ENCODE measurements at places on chromosomes 7 and 10.
A peak's percentile ranks its signal among the peaks of the same experiment; 100 is the strongest.

- no peak for DNase-seq
- H3K4me1 ChIP-seq, result no peaks in the 10 kb centered on the region
- H3K36me3 ChIP-seq, result no peaks in the 10 kb centered on the region
- no peaks in the 10 kb centered on the region for H3K27me3 ChIP-seq
- H3K27ac ChIP-seq, result no peak overlapping the region
Observed at GRCh38 chr7:41828911-41829310, 126.0 kb upstream of the INHBA start.

- no peaks in the 10 kb centered on the region for H3K27me3 ChIP-seq
- DNase-seq, result no peak
- no peak overlapping the region for H3K4me3 ChIP-seq
- H3K4me1 ChIP-seq, result no peaks in the 10 kb centered on the region
- no peaks in the 10 kb centered on the region for H3K36me3 ChIP-seq
- no peak overlapping the region for H3K27ac ChIP-seq
Observed at GRCh38 chr10:88111294-88111693, 247.9 kb downstream of the PTEN start.

DNA sequence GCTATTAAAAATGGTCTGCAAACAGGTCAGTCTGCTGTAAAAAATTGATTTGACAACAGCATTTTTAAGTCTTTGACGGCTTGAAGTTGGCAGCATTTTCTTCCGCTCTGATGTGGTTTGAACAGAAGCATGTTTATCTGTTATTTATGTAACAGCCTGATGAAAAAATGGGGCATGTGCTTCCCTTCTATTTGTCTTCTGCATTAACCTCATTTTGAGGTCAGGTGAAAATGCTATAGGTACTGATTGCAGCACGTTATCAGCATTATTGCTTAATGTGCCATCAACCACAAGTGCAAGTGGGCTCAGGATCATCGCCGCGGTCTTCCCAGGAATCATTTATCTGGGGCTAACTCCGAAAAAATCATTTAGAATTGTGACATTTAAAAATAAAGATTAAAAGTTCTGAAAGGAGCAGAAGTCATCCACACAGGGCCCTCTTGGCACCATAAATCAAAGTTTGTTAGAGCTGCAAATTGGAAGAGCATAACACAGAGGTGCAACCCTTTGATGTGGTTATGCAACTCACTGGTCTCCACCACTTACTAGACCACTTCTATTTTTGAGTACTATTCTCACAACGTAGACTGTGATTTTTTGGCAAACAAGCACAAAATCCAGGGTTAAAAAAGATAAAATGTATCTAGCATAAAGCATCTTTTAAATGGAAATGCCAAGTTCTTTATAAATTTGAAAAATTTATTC, 307.7 kb downstream of the MDFIC start:
- H3K4me1 ChIP-seq, result no peaks in the 10 kb centered on the region
- no peak overlapping the region for H3K4me3 ChIP-seq
- H3K27ac ChIP-seq, result no peak overlapping the region
- no peak for DNase-seq

- no peak for DNase-seq
- H3K27me3 ChIP-seq, result no peaks in the 10 kb centered on the region
- no peak overlapping the region for H3K4me3 ChIP-seq
- H3K4me1 ChIP-seq, result no peaks in the 10 kb centered on the region
Observed at GRCh38 chr10:120573355-120573754, 116.3 kb downstream of the PLPP4 start.

DNA sequence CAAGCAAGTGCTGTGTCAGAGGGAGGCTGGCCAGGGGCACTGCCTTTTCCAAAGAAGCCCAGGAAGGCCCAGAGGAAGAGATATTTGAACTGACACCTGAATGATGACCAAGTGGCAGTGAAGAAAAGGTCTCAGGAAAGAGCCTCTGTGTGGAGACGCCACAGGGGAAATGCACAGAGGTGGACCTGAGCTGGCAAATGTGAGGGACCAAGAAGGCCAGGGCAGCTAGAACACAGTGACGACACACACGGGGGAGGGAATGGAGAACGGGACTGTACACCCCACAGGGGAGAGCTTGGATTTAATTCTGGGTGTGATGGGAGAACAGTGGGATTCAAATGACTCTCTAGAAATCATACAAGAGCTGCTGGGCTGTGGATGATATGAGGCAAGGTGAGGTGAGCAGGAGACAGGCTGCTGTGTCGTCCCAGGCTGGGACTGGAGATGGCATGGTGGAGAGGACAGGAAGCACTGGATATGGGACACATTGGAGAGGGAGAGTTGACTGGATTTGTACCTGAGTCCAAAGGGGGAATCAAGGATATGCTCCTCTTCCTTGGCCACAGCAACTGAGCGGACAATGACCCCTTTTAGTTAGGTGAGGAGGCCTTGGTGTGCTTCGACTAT, 84.2 kb upstream of the DDC start:
- no peak for DNase-seq
- H3K4me3 ChIP-seq, result no peak overlapping the region
- H3K27me3 ChIP-seq, result no peaks in the 10 kb centered on the region
- H3K36me3 ChIP-seq, result no peaks in the 10 kb centered on the region
- H3K4me1 ChIP-seq, result peaks cover 13% of the 10 kb centered on the region
- H3K27ac ChIP-seq, result no peak overlapping the region

DNA sequence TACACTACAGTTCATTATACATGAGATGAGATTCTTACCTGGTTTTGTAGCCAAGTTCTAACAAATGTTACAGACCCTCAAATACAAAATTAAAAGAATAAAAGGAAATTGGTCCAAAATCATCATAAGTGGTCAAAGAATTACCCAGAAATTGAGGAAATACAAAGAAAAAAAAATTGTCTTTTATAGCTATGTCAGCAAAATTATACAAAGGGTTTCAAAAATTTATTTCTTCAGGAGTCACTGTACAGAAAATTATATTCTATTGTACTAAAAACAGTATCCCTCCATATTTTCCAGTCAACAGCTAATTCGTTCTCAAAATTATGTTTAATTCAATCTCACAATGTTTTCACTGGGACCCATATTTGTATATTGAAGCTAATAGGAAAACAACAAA, 14.3 kb downstream of the PPP1R3A start:
- no peaks in the 10 kb centered on the region for H3K27me3 ChIP-seq
- H3K36me3 ChIP-seq, result no peaks in the 10 kb centered on the region
- DNase-seq, result no peak
- H3K27ac ChIP-seq, result no peak overlapping the region
- no peaks in the 10 kb centered on the region for H3K4me1 ChIP-seq

GRCh38 chr10:11450427-11450826, 161.0 kb downstream of the USP6NL start:
- H3K4me3 ChIP-seq, result no peak overlapping the region
- no peaks in the 10 kb centered on the region for H3K4me1 ChIP-seq
- no peak overlapping the region for H3K27ac ChIP-seq
- no peaks in the 10 kb centered on the region for H3K36me3 ChIP-seq

- peaks cover 82% of the 10 kb centered on the region for H3K4me1 ChIP-seq
- no peaks in the 10 kb centered on the region for H3K27me3 ChIP-seq
- peak; percentile 8 for DNase-seq
- H3K36me3 ChIP-seq, result peaks cover 12% of the 10 kb centered on the region
- H3K27ac ChIP-seq, result peak overlapping the region; percentile 95
- peak overlapping the region; percentile 87 for H3K4me3 ChIP-seq
Observed at GRCh38 chr10:97713826-97714400, 383 bp downstream of the MARVELD1 start.

DNA sequence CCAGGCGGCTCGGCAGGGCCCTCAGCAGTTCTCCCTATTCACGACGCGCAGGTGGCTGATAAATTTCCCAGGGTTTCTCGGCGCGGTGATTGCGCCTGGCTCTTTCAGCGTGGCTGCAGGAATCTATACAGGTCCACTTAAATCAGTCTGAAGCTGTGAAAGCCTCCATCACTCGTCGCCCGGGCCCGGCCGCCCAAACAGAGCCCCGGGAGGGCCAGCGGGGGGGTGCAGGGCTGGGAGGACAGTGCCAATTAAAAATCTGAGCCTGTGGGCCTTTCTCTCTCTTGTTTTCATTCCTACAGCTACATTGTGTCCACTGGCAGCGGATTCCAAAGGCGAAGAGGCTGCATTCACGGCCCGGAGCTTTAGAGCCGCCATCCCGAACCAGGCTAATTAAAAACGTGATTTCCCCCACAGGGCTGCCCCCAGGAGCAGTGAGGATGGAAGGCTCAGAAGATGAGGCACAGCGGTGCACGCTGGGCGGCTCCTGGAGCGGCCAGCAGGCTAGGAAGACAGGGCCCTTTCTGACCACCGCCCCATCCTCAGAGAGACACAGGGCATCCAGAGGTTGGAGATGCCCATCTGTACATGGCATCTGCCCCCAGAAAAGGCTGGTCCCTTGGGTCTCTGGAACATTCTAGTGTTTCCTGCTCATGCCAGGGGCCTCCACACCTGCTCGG, 100.7 kb downstream of the FAM53B start:
- peak overlapping the region; percentile 12 for H3K27ac ChIP-seq
- H3K4me1 ChIP-seq, result peaks cover 100% of the 10 kb centered on the region
- H3K36me3 ChIP-seq, result no peaks in the 10 kb centered on the region
- no peak for DNase-seq

GRCh38 chr10:96374985-96375830, 16.4 kb upstream of the OPALIN start:
- peaks cover 9% of the 10 kb centered on the region for H3K4me1 ChIP-seq
- H3K4me3 ChIP-seq, result peak overlapping the region; percentile 22
- no peak overlapping the region for H3K27ac ChIP-seq
- DNase-seq, result no peak
- peaks cover 81% of the 10 kb centered on the region for H3K27me3 ChIP-seq

DNA sequence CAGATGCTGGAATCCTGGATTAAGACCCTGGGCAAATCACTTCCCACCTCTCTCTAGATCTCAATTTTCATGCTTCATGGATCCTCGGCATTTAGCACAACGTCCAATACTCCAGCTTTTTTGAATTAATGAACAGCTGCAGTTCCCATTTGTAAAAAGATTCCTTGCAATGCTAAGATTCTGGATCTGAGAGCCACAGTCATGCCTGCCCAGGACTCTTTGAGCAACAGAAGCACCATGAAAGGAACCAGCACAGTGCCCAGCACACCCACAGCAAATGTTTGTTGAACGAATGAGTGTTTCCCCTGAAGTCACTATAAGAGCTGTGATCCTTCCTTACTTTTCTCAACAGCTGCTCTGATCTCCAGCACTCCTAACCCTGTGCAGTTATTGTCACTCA, 20.8 kb upstream of the DDIT4 start:
- H3K36me3 ChIP-seq, result no peaks in the 10 kb centered on the region
- no peaks in the 10 kb centered on the region for H3K27me3 ChIP-seq
- no peak overlapping the region for H3K4me3 ChIP-seq

- no peaks in the 10 kb centered on the region for H3K36me3 ChIP-seq
- peaks cover 11% of the 10 kb centered on the region for H3K4me1 ChIP-seq
- no peak overlapping the region for H3K27ac ChIP-seq
- DNase-seq, result no peak
- H3K4me3 ChIP-seq, result no peak overlapping the region
Observed at GRCh38 chr7:30231271-30231670, 53.1 kb upstream of the ZNRF2 start.

- H3K4me1 ChIP-seq, result peaks cover 16% of the 10 kb centered on the region
- H3K27me3 ChIP-seq, result no peaks in the 10 kb centered on the region
- peaks cover 3% of the 10 kb centered on the region for H3K36me3 ChIP-seq
- DNase-seq, result peak; percentile 53
Observed at GRCh38 chr7:103344453-103345149, at the start of gene DNAJC2. Gene DNAJC2 (minus strand): TSS chr7:103344767. CDS start chr7:103344622, 145 bp downstream.
